ENCODE measurements at places on chromosomes 7 and 10.

DNA sequence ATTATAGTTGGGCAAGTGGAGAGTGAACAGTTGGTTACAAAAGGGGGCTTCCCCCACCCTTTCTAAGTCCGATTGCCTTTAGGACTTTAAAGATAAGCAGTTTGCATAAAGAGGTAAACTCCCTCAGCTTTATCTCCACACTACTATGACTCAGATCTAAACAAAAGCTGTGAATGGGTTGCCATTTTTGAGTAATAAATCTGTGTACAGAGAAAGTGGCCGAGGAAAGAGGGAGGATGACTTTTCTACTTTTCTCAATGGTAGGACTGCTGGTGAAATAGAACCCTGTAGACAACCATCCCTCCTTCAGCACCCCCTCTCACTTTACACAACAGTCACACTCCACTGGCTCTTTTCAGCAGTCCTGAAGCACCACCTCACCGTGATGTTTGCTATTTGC lies 71.2 kb downstream of the DNMBP start:
- DNase-seq, result peak; percentile 45

DNA sequence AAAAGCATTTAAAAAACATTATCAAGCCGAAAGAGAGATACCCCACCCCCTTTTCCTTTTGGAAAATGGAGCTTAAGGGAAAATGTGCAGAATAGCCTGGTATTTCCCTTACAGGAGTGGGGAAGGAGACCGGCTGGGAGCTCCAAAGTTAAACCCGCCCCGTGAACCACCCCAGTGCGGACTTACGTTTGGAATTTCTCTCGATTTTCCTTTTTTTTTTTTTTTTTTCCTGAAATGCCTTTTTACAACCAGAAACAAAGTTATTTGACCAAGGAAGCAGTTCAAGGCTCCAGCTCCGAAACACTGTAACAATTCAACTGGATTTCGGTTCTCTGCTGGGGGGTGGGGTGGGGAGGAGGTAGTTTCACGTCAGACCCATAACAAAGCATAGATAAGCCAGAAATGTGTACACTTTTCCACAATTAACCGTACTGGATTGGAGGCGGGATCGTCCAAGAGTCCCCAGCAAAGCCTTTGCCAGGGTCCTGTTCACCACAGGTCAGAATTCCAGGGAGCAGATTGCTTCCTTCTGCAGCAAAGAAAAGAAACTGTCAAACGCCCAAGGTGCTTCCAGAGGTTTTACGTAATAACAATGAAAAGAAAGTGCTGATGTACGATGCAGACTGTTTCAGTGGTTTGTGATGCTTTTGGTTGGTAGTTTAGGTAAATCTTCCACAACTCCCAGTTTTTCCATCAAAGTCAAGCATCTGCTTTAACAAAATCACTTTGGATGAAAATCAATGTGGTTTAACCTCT lies 6.7 kb downstream of the SKIDA1 start:
- no peak for DNase-seq

DNA sequence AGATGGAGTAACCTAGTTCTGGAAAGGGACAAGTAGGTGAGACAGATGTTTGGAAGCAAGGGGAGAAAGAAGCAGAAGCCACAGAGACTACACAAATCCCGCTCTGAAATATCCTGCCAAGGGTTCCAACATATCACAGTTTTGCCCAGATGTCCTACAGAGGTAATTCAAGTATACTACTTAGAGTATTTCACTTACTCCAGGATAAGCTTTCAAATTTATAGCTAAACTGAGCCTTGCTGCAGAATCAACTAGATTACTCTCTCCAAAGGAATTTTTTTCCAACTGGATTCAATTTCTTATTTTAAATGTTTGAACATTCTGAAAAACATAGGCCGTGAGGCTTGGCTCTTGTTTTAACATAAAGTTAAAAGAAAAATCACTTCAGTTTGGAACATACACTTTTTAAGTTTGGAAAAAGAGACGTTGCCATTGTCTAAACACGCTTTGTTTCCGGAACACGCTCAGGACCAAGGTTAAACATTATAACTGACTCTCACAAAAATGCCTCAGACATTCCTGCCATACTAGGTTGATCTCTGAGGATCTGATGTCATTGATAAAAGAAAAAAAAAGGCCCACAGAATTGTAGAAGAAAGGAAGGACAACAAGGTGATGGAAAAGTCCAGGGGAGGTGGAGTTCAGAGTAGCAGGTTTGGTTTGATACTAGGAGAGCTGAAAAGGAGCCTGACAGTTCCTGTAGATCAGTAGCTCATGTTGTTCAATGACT lies 74.8 kb downstream of the FAM185A start:
- DNase-seq, result no peak

DNA sequence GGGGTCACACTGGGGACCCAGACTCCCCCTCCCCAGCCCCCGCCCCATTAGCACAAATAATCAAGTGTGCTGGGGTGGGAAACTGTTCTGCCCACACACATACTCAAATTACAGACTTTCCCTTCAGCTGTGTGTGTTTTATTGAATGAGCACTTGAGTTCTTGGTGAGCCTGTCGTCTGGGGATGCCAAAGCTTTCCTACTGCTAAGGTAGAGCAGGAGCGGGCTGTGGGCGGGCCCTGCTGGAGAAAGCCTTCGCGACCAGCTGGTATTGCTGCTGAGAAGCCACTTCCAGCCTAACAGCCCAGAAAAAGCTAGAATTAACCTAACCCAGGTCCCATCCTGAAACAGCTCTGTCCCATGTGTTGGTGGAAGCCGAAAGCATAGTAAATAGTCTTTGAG lies 87.0 kb upstream of the KMT2E start:
- DNase-seq, result no peak

DNA sequence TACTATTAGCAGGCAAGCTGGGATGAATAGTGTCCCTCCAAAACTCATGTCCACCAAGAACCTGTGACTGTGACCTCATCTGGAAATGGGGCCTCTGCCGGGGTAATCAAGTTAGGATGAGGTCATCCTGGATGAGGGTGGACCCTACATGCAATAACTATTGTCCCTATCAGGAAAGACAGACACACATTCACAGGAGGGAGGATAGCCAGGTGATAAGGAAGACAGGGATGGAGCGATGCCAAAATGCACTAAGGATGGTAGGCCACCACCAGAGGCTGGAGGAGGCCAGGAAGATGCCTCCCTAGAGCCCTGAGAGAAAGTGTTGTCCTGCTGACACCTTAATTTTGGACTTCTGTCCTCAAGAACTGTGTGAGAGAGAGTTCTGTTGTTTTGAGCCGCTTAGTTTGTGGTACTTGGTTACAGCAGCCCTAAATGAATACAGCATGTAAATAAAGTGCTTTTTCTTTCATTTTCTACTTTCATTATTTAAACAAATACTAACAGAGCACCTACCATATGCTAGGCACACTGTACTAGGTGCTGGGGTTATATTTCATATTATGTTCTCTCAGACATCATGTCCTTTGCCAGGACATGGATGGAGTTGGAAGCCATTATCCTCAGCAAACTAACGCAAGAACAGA lies 111.9 kb downstream of the USP6NL start:
- DNase-seq, result no peak

DNA sequence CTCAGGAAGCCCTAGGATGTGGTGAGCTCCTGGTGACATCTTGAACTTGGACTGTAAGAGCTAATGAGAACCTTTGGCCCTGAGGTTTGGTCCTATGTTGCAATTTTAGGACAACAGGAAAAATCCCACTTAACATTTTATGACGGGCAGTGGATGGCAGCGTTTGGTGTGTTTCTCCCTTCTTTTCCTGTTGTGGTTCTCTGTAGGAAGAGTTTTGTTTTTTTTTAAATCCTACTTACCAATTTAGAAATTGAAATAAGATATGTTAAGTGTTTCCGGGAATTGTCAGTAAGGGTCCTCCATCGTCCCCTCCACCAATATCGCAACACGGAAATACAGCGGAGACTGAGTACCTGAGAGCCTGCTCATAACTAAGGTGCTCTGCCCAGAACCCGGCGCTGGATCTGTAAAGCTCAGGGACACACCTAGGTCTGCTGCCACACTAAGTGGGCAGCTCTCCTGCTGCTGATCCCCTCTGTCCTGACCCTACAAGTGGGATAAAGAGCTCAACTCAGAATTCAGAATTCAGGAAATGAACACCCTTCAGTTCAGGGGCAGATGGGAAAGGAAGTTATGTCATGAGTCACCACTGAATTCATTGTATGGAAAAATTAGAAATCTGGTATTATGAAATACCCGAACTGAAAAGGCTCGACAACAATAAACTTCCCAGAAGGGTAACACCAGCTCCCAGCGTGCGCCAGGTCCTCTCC lies 9.1 kb upstream of the PROSER2 start:
- DNase-seq, result peak; percentile 45

- DNase-seq, result no peak
Measured at GRCh38 chr7:140026935-140027334, 35.8 kb downstream of the PARP12 start.

- DNase-seq, result no peak
Measured at GRCh38 chr7:143455491-143455890, 12.2 kb downstream of the TAS2R60 start.

DNA sequence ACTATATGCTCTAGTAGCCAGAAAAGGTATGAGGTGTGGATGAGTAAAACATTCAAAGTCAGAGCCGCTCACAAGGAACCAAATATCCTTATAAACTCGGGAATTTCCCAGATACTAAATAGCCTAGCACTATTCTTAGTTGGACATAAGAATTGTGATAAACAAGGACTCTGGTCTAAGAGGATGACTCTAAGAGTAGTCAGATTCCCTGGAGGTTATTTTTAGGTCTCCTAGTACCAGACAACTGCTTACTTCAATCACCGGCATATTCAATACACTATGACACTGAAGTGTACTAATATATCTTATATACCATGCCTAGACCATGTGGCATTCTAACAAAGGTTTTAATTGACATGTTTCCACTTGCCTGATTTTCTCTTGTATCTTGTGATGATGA lies 56.5 kb downstream of the LMBR1 start:
- DNase-seq, result no peak

DNA sequence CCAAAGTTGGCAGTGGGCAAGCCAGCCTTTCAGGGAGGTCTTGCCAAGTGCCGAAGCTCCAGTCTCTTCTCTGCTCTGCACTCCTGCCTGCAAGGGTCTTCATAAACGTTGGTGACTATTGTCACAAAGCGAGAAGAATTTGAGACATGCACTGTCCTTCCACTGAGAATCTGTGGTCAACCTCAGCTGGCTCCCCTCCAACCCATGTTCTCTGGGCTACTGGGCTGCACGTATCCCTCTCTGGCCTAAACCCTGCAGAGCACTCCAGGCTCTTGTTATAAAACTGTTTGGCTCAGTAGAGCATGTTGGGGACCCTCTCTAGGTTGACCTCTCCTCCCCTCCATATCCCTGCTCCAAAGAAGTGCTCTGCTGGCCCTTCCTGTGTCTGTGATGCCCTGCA lies 260.4 kb upstream of the NFE2L3 start:
- no peak for DNase-seq

DNA sequence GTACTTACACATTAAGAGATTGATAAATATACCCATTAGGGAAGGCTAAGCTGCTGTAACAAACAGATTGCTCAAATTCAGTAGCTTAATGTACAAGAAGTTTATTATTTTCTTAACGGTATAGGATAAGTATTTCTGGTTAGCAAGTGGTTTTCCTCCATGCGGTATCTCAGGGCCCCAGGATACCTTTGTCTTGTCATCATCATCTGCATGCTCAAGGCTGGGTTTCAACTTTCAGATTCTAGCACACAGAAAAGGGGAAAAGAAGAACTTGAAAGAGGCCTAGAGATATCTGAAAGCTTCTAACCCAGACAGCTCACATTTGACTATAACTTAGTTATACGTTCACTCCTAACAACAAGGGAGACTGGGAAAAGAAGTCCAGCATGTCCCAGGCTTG lies 11.8 kb upstream of the GALNT17 start:
- DNase-seq, result no peak

GRCh38 chr7:5649641-5650040 lies 131.8 kb downstream of the RNF216 start:
- DNase-seq, result no peak

DNA sequence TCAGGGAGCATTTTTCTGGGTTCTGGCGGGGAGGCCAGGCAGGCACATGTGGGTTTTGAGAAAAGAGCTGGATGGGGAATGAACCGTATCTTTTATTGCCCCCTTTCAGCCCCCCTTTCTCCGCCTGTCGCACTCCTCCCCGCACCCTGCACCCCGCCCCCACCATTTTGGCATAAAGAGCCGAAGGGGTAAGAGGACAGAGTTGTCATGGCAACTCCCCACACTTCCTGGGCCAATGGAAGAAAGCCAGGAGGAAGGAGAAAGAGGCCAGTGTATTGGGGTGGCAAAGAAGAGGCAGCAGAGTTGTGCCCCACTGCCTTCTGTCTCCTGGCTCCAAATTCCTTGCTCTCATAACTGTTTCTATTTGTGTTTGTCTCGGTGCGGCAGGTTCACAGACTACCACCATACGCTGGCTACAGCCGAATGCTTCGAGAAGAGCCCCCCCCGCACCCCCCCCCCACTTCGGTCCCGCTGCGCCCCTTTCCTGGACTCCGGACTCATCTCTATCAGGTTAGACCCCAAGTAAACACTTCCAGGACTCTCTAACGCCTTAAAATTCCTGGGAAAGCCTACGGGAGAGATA lies 3.4 kb downstream of the KCNIP2 start:
- DNase-seq, result peak; percentile 52

GRCh38 chr7:157538321-157538720 lies 201.5 kb downstream of the DNAJB6 start:
- DNase-seq, result no peak

- DNase-seq, result no peak
Measured at GRCh38 chr10:114327537-114328440, 76.5 kb downstream of the AFAP1L2 start.

DNA sequence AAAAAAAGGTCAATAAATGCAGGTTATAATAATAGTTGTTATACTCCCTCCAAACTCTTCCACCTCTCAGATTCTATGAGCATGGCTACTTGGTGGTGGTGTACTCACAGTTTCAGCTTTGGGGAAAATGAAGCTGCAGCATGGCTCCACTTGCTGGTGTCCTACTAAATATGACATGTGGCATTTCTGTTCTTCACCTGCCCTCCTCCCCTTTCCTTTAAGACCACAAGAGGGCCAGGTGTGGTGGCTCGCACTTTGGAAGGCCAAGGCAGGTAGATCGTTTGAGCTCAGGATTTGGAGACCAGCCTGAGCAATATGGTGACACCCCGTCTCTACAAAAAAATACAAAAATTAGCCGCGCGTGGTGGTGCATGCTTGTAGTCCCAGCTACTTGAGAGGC lies 101.1 kb downstream of the SLC37A3 start:
- DNase-seq, result no peak

GRCh38 chr7:64307254-64308015 lies 6.3 kb upstream of the ZNF736 start:
- DNase-seq, result peak; percentile 81

GRCh38 chr7:139602143-139602722 lies 78.7 kb downstream of the CLEC2L start:
- peak; percentile 46 for DNase-seq

GRCh38 chr10:11175823-11176243 lies 158.2 kb downstream of the CELF2 start:
- DNase-seq, result no peak

- peak; percentile 75 for DNase-seq
Measured at GRCh38 chr10:101141616-101142532, 10.8 kb downstream of the TLX1 start.

DNA sequence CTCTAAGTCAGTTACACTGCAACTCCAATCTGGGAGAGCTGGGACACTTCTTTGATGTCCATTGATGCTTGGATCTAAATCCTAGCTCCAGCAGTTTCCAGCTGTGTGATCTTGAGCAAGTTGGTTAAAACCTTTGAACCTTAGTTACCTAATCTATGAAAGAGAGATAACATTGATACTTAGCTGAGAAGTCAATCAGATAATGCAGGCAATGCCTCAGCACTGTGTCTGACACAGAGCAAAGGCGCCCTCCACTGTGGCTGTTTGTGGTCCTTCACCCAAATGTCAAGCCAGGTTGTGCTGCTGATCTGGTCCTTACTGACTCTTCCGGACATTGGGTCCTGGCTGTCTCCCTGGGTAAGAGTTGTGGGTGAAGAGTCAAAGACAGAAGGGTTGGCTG lies 20.2 kb downstream of the DNTT start:
- DNase-seq, result no peak
